ENCODE measurements at places on chromosomes 2 and 18.

DNA sequence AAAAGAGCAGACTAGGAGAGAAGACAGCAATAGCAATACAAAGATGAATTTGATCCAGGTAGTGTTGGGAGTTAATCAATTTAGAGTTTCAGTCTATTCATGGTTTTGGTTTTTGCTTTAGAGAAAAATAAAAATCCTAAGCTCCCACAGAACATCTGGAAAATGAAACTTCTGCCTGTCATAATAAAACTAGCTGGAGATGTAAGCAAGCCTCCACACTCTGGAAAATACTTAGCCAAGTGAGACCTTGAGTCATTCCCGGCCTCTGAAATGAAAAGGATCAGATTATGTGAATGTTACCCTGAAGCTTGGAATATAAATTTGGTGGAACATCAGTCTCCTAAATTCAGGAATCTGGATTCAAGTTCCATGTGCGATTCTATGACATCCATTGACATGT, 485.6 kb upstream of the SPRED2 start:
- no peak for DNase-seq

- DNase-seq, result no peak
These were observed 147.7 kb upstream of the HS6ST1 start for GRCh38 chr2:128466376-128466775.

DNA sequence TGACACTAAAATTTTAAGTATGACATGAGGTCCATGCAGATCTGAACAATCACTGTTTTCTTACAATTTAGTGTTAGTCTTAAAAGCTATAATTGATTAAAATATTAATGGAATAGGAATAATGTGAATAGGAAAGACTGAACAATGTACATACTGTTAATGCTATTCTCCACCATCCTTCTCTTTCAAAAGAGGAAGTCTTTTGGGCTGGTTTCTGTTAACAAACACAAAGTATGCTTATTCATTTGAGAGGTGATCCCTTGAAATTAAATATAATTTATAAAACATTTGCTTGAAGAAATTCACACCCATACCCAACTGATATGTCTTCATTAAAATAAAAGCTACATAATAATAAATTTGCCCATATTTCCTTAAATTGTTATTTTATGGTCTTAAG, 2.3 kb downstream of the STPG4 start:
- no peak for DNase-seq

DNA sequence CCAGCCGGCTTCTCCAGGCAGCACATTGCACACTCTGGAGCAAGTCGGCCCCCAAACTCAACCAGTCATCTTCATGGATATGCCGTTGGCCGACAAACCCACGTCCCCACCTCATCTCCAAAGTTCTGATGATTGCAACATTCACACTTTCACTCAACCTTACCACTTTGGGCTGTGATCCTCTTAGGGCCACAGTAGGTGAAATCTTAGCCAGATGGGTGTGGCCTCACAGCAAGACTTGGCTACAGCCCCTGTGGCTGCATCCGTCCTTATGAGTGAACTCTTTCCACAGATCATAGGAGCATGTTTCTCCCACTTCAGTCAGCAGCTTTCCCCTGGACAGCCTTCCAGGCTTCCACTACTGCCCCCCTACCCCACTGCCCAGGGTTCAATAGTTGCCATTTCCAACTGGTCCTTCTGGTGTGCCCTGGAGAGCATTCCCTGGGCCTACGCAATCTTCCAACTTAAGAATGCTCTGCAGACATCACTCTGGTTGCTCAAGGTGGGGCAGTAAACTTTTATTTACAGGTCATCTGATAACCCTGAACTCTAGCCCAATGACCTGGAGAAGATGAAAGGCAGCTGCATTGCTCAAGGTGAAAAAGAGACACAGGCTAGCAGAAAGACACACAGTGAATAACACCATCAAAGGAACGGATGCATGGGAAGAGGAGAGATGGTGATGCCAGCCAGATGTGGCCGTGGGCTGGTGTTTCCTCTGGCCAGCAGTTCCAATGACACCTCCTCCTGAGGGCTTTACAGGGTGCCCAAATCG, 34.5 kb downstream of the ARL4C start:
- DNase-seq, result no peak

DNA sequence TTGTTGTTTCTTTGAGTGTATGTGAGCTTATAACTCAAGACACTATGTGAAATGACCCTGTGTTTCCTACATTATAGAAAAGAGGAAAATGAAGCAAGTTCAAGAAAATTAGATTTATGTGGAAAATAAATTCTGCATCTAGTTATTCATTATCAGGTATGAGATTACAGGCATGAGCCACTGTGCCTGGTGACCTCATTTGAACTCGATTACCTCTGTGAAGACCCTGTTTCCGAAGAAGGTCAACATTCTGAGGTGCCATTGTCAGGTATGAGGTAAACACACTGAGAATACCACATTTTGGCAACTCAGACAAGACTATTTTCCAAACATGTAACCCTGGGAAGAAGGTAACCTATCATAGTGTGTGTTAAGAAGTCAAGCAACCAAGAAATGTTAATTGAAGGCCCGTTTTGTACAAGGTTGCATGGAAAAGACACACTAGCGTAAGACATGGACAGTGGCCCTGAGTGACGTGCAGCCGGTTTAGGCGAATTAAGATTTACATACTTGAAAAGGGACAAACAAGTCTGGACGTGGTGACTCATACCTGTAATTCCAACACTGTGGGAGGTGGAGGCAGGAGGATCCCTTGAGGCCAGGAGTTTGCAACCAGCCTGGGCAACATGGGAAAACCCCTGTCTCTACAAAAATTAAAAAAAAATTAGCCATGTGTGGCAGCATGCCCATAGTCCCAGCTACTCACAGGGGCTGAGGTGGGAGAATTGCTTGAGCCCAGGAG, 186.6 kb downstream of the NEDD4L start:
- DNase-seq, result no peak

DNA sequence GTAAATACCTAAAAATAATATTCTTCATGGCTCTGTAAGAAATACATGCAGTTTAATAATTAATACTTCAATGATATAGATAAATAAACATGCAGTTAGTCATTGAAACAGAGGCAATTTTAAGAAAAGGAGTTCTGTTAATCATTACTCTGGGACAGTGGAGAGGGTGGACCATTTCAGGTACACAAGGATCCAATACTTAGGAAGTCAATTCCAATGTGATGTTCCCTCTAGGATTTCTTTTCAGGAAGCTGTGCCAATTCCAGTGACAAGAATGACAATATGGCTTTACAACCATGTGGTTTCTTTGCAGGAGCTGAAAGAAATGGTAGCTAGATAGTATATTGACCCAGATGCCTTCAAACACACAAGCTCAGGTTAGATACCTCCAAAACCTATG, 175.8 kb upstream of the NETO1 start:
- no peak for DNase-seq

DNA sequence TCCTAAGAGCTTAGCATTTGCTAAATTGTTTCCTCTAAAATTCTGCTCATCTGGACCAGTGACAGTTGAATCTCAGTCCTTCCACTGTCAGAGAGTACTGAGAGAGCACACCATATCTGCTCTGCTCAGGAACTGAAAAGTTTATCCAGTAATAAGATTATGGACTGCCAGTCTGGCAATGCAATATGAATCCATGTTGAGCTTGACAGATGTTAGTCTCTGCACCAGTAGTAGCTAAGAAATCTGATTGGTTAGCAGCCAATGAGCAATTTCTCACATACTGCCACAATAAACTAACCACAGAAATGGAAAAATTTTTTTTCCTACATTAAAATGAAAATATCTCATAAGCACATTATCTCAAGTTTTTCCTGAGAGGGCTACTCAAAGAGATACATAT, 2.3 kb downstream of the PRKD3 start:
- DNase-seq, result peak; percentile 77

DNA sequence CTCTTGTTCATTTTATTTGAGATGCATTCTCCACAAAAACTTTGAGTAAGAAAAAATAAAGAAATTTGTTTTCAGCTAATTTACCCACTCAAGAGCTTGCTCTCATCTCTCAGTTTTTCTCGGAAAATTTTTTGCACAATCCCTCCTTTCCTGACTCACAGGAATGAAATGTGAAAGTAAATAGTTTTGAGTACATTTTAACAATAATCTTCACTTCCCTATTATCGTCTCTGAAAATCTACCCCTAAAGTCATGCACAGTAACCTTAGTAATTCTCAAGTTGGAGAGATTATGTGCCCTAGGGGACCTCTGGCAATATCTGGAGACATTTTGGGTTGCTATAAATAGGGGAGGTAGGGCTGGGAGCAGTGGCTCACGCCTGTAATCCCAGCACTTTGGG, 2.6 kb downstream of the CYB5A start:
- DNase-seq, result no peak

DNA sequence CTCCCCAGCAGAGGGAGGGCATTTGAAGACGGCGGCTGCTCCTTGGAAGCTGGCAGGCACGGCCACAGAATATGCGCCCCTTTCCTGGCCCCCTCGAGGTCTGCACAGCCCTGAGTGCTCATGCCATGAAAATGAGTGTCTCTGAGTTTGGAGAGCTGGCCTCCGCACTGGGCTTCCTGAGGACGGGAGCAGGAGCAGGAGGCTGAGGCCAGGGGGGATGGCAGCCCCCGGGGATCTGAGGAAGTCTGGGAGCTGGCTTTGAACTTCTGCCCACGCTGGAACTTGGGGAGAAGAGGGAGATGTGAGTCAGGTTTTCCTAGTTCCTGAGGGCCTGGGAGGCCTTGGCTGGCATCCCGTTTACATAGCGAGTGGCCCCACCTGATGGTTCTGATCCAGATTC, 47.0 kb downstream of the RRM2 start:
- DNase-seq, result peak; percentile 44
